ENCODE measurements at places on chromosomes 4 and X.

GRCh38 chr4:21742326-21742725 lies 206.2 kb downstream of the KCNIP4 start:
- no peak for DNase-seq

GRCh38 chrX:40145001-40145922 lies 47.5 kb upstream of the BCOR start:
- DNase-seq: peak; percentile 64

DNA sequence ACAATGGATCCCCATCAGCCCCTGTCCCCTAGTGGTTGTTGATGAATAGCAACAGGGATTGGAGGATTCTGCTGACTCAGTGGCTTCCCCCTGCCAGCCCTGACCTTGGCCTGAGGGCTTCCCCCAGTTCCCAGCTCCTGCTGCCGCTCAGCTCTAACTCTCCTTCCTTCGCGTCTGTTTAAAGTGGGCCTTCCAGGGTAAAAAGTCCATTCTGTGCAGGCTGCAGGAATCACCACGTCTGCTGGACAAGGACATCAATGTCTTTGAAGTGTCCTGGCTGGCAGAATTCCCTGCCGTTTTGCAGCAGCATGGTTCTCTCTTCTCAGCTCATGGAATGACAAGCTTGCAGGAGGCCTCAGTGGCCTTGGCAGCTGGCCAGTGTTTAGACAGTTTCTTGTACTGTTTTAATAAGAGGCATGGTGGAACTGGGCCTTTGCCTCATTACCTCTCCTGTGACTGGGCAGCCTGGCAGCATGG lies 152.5 kb upstream of the STX18 start:
- DNase-seq: no peak

DNA sequence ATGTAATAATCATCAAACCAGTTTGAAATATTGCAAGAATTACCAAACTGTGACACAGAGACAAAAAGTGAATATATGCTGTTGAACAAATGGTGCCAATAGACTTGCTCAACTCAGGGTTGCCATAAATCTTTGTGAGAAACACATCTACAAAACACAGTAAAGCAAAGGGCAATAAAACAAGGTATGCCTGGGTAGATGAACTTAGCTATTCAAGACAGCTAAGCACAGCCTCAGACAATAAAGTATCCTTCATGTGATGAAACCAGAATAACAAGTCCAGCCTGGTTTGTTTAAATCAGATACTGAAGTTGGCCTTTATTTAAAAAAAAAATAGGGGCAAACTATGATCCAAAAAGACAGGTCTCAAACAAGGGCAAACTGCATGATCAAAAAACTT lies 19.2 kb downstream of the LAMTOR3 start:
- DNase-seq: no peak

- peak; percentile 45 for DNase-seq
These were observed 18.4 kb upstream of the CC2D2A start for GRCh38 chr4:15451181-15451865.

DNA sequence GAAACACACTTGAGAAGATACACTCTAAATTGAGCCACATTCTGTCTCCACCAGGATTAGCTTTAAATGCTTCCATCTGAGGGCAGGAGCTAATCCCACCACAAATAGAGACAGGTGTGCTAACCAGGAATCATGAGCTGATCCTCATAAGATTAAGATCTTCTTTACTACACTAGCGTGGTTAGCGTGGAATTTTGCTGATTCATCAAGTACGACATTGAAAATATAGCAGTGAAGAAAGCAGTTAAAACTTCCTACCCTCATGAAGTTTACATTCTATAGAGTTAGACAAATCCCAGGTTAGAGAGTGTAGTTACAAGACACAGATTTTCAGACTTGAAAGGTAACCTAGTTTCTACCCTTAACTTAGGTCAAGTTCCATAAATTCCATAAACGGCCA lies 5.3 kb upstream of the APELA start:
- no peak for DNase-seq

DNA sequence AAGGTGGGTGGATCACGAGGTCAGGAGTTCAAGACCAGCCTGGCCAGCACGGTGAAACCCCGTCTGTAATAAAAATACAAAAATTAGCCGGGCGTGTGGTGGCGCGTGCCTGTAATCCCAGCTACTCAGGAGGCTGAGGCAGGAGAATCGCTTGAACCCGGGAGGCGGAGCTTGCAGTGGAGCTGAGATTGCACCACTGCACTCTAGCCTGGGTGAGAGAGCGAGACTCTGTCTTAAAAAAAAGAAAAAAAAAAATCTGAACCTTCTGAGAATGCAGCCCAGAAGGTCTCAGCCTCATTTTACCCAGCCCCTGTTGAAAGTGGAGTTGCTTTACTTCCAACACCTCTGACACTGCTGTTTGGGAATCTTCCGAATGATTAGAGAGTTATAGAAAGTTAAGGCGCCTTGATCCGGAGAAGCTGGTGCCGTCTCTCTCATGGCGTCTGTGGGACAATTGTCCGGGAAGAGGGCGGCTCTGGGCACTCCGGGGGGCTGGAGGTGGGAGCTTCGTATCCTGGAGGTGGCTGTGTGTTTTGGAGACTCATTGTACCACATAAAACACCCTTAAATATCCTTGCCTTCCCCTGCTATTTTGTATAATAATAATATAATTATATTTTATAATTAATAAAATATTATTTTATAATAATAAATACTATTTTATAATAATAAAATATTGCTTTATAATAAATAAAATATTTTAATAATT lies 92.7 kb upstream of the PPP2R3B start:
- no peak for DNase-seq

GRCh38 chr4:124810827-124811226 lies 98.3 kb upstream of the ANKRD50 start:
- DNase-seq: no peak

GRCh38 chrX:103864149-103864548 lies 32.1 kb upstream of the RAB9B start:
- no peak for DNase-seq
